SK-MEL-5 (cell line): ENCODE measurements at places on chromosomes 1 and 21. TPM values are rescaled to one million over a fixed set of nuclear protein-coding genes. Genes with fewer than 3 reads are reported as not detected.

DNA sequence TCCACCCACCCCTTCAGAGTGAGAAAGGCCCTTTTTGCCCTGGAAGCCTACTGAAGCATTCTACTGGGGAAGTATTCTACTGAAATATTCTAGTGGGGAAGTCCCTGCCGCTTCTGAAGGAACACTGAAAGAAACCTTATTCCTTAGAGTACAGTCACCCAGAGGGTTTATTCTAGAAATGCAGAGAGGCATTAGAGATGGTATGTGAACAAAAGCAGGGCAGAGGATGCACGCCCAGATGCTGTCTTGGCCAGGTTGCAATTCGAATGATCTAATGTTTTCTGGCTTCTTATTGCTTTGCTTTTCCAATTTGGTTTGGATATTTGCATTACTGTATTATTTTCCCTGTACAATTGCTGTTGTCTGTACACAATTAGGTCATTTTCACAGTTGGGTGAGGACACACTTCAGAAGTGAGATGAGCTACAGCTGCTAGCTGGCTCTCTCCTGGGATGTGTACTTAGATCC lies 37.1 kb downstream of the CCN1 start:
- no peak for DNase-seq

GRCh38 chr1:153232553-153232952 lies 15.2 kb downstream of the PRR9 start:
- DNase-seq = no peak

- DNase-seq = peak; percentile 80
Measured at GRCh38 chr1:152777510-152778137, 2.7 kb downstream of the LCE1F start.

Gene CTNNBIP1
- total RNA-seq = 27.1 and 38.3 TPM in 2 replicates
